Pericardium fibroblast (primary cell): ENCODE measurements at places on chromosomes 16 and 17. TPM values are rescaled to one million over a fixed set of nuclear protein-coding genes. Genes with fewer than 3 reads are reported as not detected.

ATP2A3 gene
- total RNA-seq, result under 0.01 and 1.2 TPM in 2 replicates

CCL5 gene
- not detected in 2 replicates for total RNA-seq

TP53TG3 gene
- total RNA-seq, result not detected in 2 replicates

WNT9B gene
- total RNA-seq, result not detected in 2 replicates

KRTAP9-4 gene
- not detected in 2 replicates for total RNA-seq

TMEM238L gene
- total RNA-seq, result not detected in 2 replicates

DOK4 gene
- total RNA-seq, result 32.8 and 62.4 TPM in 2 replicates

RAB37 gene
- total RNA-seq, result 0.35 TPM in 1 of 2 replicates, not detected in the other

OTOP2 gene
- not detected in 2 replicates for total RNA-seq

MAPK8IP3 gene
- total RNA-seq, result 21.0 and 35.7 TPM in 2 replicates

GAN gene
- total RNA-seq, result 2.9 and 4.1 TPM in 2 replicates

KRT27 gene
- not detected in 2 replicates for total RNA-seq

TAC4 gene
- not detected in 2 replicates for total RNA-seq

NETO2 gene
- 10.4 and 16.6 TPM in 2 replicates for total RNA-seq

CCL17 gene
- total RNA-seq, result not detected in 2 replicates

SOX8 gene
- 0.70 and 1.1 TPM in 2 replicates for total RNA-seq

KCNH6 gene
- total RNA-seq, result not detected in 2 replicates

MPP3 gene
- 4.3 and 6.0 TPM in 2 replicates for total RNA-seq

SPATA22 gene
- total RNA-seq, result 1.0 and 2.7 TPM in 2 replicates

TEKT5 gene
- 0.09 TPM in 1 of 2 replicates, not detected in the other for total RNA-seq

CLDN9 gene
- not detected in 2 replicates for total RNA-seq

CLEC3A gene
- not detected in 2 replicates for total RNA-seq

TBC1D26 gene
- not detected in 2 replicates for total RNA-seq

CIBAR2 gene
- total RNA-seq, result not detected in 2 replicates

ARHGAP23 gene
- total RNA-seq, result 52.5 and 137 TPM in 2 replicates

SLC5A11 gene
- total RNA-seq, result not detected in 2 replicates

GJD3 gene
- 1.4 and 6.9 TPM in 2 replicates for total RNA-seq

FN3K gene
- total RNA-seq, result 0.12 and 0.17 TPM in 2 replicates

SALL1 gene
- 1.6 and 1.9 TPM in 2 replicates for total RNA-seq

CRLF3 gene
- total RNA-seq, result 3.9 and 5.8 TPM in 2 replicates

PLLP gene
- total RNA-seq, result 0.17 and 2.1 TPM in 2 replicates

PRR15L gene
- total RNA-seq, result not detected in 2 replicates

ADORA2B gene
- 14.9 and 92.7 TPM in 2 replicates for total RNA-seq

SEPTIN1 gene
- total RNA-seq, result 0.51 TPM in 1 of 2 replicates, not detected in the other

CCT6B gene
- total RNA-seq, result 1.9 and 2.9 TPM in 2 replicates

ITGA2B gene
- 0.35 and 0.68 TPM in 2 replicates for total RNA-seq

TPPP3 gene
- not detected in 2 replicates for total RNA-seq

MYH2 gene
- total RNA-seq, result 3.5 TPM in 1 of 2 replicates, not detected in the other

ADGRG3 gene
- total RNA-seq, result not detected in 2 replicates

SMPD3 gene
- under 0.01 TPM in 1 of 2 replicates, not detected in the other for total RNA-seq

IGFALS gene
- total RNA-seq, result not detected in 2 replicates

KREMEN2 gene
- total RNA-seq, result 0.23 and 1.8 TPM in 2 replicates

TBC1D3C gene
- total RNA-seq, result 2.6 TPM in 1 of 2 replicates, not detected in the other

ENO3 gene
- total RNA-seq, result 1.6 and 10.7 TPM in 2 replicates

ETV4 gene
- total RNA-seq, result 4.3 and 4.9 TPM in 2 replicates

SP2 gene
- 1.9 and 8.1 TPM in 2 replicates for total RNA-seq

ALDH3A1 gene
- not detected in 2 replicates for total RNA-seq

CSH1 gene
- total RNA-seq, result not detected in 2 replicates

TP53TG3D gene
- total RNA-seq, result 0.26 TPM in 1 of 2 replicates, not detected in the other

INCA1 gene
- total RNA-seq, result 0.47 and 1.6 TPM in 2 replicates

FBXL16 gene
- 0.17 and 0.93 TPM in 2 replicates for total RNA-seq

IL17C gene
- not detected in 2 replicates for total RNA-seq

KIF19 gene
- not detected in 2 replicates for total RNA-seq

CCL14 gene
- not detected in 2 replicates for total RNA-seq

GPATCH8 gene
- total RNA-seq, result 9.1 and 11.4 TPM in 2 replicates

GAS7 gene
- 15.2 and 69.5 TPM in 2 replicates for total RNA-seq

CLEC19A gene
- total RNA-seq, result not detected in 2 replicates

TP53TG3C gene
- total RNA-seq, result not detected in 2 replicates
